AG10803 (cell line): ENCODE measurements at places on chromosomes 12 and 14.

GRCh38 chr12:43728698-43729097 is 29.9 kb downstream of the PUS7L start:
- no peak for DNase-seq

DNA sequence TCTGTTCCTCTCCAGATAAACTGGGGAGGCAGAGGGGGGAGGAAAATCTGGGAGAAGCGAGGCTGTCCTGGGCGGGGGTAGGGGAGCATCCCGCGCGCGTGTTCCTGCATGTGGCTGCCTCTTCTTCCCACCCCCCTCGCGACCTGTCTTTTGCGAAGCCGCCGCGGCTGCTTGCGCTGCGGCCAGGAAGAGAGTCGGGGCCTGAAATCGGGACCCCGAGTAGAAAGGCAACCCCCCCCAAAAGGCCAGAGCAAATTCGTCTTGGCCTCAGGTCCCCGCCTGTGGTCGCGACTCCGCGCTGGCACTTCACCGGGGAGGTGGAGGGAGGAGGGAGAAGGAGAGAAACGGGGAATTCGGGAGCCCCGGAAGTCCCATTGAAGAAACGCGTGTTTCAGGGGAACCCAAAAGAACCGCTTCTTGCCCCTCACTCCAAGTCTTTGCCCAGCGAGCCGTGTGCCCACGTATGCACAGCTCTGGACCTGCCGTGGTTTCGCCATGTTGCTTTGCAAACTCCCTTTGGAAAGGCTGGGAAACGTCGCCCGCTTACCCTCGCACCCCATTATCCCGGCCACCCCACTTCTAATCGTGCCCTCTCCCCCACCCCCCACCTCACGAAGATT is 944 bp downstream of the CCND2 start:
- no peak for DNase-seq

DNA sequence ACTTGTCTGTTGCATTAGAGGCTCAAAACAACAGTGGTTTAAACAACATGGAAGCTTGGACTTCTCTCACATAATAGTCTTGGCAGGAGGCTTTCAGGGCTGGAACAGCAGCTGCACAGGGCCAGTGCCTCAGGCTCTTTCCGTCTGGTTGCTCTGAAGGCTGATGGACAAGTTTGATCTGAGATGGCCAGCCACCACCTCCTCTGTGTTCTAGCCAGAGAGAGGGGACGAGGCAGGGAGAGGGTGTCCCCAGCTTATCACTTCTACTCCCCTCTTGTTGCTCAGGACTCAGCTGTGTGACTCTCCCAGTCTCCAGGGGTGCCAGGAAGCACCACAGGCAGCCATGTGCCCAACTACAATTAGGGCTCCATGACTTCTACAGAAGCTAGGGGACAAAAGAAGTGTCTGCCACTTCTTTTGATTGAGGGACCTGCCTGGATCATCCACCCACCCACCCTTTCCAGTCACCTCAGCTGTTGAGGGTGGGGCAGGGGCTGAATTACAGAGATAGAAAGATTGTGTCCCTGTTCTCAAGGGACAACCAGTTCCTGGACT is 46.6 kb downstream of the SMIM41 start:
- DNase-seq = no peak

- no peak for DNase-seq
Observed at GRCh38 chr12:102956738-102957327, 641 bp upstream of the ASCL1 start.

GRCh38 chr14:72503696-72504368 is 390.1 kb downstream of the DPF3 start:
- DNase-seq = no peak

GRCh38 chr14:74739293-74740030 is 23.7 kb upstream of the YLPM1 start:
- DNase-seq = no peak

GRCh38 chr14:95876761-95877538 is at the start of gene TUNAR:
Gene TUNAR, plus strand, starts transcription at chr14:95876832.
- DNase-seq = no peak

- no peak for DNase-seq
Observed at GRCh38 chr12:60159761-60160160, 563.9 kb downstream of the SLC16A7 start.

DNA sequence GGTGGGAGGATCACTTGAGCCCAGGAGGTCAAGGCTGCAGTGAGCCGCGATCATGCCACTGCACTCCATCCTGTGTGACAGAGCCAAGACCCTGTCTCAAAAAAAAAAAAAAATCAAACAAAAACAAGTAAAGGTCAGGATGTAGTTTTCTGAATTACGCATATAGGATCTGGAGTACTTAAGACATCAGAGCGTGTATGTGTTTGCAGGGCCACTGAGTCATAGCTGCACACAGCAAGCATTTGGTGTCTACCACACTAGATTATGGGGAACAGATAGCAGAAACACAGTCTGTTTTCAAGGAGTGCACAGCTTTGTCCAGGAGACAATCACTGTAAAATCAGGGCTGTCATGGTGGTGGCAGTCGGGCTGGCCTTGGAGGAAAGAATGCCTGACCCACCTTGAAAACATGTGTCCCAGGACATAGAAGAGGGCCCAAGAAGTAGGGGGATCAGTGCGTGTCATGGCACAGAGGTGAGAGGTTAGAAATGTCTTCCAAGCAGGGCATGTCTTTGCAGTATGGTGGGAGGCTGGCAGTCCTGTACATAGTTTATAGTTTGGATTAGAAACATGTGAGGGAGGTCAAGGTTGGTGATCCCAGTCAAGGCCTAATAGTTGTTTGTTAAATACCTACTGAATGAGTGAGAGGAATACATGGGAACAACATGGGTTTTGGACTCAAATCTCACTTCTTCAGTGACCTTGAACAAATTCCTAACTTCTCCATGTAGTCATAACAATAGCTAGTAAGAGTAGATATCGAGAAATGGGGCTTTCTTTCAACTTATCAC is 23.6 kb upstream of the C12orf71 start:
- DNase-seq = no peak

GRCh38 chr12:473198-473597 is 13.5 kb downstream of the B4GALNT3 start:
- DNase-seq = no peak

DNA sequence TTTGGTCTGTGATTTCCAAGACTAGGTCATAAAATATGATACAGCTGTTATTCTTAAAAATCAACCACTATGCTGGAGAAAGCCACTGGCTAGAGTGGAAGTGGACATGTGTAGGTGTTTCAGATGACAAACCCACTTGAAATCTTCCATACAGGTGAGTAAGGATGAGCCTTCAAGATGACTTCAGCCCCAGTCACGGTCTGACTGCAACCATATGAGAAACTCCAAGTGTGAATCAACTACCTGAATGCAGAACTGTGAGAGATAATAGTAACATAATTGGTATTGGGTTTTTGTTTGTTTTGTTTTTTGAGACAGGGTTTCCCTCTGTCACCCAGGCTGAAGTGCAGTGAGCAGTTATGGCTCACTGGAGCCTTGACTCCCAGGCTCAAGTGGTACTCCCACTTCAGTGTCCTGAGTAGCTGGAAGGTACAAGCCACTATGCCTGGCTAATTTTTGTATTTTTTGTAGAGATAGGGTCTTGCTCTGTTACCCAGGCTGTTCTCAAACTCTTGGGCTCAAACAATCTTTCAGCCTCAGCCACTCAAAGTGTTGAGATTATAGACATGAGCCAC is 273.3 kb upstream of the LRIG3 start:
- DNase-seq = no peak

DNA sequence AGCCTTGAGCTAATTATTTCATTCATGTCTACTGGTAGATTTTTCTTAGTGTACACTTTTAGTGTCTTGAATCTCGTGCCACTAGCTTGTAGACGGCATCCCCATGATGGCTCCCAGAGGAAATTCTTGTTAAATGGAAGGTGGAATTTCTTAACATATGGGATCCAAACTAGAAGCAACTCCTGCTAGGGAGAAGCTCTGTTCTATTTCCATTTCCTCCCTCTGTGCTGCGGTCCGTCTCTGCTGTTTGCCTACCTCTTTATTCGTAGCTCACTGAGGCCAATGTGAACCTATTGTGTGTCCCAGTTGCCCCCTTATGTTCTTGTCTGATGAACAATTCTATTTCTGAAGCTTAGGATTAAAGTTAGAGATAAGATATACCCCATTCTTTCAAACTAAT is 588 bp downstream of the PIK3C2G start:
- no peak for DNase-seq

DNA sequence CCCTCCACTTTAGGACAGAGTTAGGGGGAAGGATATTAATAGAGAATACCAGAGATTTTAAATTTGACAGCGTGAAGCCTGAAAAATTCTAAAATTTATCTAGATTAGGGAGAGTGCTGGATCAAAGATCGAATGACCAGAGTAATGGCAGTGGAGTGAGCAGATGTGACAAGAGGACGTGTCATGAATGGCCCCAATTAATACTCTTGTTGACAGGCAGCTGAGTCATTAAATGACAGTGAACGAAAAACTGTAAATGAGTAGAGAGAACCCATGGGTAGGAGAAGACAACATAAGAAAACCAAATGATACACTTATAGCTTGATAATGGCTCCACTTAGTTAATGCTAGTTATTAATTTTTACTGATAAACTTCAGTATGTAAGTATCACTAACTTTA is 73.9 kb upstream of the PLEKHA5 start:
- no peak for DNase-seq

DNA sequence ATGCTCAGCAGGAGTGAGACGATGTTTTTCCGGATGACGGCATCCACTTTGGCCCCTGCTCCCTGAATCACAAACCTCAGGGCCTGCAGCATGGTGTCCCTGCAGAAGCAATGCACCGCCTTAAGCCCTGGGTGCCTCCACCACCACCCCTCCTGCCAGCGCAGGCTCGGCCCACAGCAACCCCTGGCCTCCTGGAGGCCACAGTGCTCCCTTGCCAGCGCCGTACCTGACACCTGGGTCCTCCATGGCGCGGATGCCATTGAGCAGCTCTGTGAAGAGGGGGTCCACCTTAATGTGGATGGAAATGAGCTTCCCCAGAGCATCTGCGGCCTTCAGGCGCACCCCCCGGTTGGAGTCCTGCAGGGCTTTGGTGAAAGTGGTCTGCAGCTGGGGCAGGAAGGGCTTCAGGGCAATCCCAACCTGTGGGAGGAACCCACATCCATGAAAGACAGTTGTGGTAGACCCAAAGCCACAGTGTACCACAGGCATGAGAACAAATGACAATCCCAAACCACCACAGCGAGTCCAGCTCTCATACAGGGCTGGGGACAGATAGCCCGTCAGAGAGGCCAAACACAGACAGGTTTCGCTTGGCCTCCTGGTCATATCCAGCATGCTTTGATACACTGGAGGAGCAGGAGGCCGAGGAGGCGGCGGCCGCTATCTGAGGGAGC is 17.9 kb upstream of the RAB35 start:
- no peak for DNase-seq

GRCh38 chr12:93073324-93073723 is 144.2 kb upstream of the EEA1 start:
- no peak for DNase-seq

DNA sequence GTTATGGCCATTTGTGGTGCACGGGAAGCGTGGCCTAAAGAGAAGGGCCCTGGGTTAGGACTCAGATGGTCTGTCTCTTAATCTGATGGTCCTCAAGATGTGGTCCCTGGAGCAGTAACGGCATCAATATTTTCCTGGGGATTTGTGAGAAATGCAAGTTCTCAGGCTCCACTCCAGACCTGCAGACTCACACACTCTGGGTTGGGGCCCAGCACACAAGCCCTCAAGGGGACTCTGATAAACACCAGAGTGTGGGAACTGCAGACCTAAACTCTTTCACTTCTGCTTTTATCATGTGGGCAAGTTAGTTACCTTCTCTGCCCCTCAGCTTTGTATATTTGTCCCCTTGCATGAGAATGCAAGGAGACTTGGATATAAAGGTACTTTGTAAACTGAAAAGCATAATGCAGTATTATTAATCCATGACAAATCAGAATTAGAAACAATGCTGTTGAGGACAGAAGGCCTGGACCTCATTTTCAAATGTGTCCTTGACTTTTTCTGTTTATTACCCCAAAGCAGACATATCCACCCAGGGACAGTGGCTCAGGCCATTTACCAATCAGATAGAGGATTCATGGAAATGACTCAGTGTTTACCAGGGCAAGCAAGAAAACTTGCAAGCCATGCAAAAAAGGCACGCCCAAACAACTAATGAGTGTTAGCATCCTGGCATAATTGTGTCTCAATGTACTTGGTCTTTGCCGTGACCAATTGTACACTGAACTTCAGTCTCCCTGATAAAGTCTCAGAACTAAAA is 157.0 kb downstream of the ASCL1 start:
- DNase-seq = no peak

DNA sequence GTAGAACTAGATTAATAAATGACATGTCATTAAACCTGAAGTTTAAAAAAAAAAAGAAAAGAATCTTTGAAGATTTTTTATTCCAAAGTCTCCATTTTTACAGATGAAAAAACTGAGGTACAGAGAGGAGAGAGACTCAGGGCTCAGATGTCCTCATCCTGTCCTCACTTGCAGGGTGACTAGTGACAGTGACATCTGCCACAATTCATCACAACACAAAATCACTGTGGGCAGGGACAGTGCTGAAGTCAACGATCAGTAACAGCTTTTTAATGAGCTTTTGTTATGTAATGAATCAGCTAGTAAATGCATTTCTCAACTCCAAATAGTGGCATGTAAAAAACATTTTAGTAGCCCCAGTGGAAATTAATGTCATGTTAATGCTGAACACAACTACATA is 138.5 kb downstream of the NTF3 start:
- DNase-seq = no peak
